ENCODE measurements at places on chromosomes 3 and 15.

- DNase-seq = no peak
These were observed 994.7 kb downstream of the EPHA3 start for GRCh38 chr3:90102146-90102545.

GRCh38 chr3:50385754-50386153, 26.4 kb upstream of the TMEM115 start:
- no peak for DNase-seq

DNA sequence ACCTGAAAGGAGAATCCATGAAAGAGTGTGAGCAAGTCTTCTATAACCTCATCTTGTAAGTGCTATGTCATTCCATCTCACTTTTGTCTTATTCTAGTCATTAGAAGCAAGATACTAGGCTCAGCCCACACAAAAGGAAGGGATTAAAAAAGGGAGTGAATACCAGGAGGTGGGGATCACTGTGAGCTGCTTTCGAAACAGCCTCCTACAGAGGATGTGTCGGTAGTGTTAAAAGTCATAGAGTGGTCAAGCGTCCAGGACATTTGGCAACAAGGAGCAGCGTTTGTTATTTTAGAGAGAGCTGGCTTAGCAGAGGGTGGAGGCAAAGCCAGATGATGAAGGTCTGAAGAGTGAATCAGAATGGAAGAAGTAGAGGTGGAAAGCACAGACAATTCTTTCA, 11.7 kb upstream of the ZNF148 start:
- DNase-seq = peak; percentile 83

DNA sequence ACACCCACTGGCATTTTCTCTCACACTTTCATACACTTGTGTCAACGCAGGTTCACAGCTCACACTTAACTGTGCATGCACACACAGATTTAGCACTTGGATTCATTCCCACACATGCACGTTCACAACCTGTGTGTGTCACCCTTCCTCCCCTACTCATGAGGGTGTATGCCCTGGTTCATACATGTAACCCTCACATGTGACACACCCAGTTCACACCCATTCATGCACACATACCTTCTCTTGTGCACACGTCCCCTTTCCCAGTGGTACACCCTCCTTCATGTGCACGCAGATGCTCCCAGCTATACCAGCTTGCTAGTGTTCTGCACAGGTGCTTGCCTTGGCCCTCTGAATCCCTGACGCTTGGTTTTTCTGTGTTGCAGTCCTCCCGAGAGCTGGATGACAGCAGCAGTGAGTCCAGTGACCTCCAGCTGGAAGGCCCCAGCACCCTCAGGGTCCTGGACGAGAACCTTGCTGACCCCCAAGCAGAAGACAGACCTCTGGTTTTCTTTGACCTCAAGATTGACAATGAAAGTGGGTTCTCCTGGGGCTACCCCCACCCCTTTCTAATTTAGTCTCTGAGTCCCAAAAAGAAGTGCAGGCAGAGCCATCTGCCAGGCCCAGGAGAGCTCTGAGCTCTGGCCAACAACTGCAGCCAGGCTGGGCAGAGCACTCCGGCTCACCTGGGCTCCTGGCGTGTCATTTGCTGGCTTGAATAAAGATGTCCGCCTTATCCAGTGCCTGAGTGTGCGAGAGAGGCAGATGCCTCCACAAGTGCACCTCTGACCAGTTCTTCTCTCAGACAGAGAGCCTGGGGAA, 39.5 kb downstream of the GOLGA6A start:
- no peak for DNase-seq

DNA sequence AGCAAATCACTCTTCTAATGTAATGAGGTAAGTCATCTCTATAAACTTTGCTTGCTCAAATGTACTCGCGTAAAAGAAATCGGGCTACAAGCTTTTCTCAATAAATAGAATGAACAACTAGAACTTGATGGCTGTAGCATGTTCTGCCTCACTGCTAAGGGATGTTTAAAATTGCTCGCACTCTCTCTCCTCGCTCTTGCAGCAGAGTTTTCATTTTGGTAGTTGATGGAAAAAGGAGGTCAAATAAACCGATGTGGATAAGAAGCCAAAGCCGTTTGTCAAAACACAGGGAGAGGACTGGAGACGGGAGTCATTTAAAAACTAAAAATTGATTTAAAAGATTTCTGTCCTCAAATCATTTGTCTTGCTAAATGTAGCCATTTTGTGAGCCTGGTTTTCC, 53.3 kb downstream of the ANXA2 start:
- no peak for DNase-seq

GRCh38 chr3:32713181-32713580, 28.2 kb downstream of the CNOT10 start:
- DNase-seq = no peak

DNA sequence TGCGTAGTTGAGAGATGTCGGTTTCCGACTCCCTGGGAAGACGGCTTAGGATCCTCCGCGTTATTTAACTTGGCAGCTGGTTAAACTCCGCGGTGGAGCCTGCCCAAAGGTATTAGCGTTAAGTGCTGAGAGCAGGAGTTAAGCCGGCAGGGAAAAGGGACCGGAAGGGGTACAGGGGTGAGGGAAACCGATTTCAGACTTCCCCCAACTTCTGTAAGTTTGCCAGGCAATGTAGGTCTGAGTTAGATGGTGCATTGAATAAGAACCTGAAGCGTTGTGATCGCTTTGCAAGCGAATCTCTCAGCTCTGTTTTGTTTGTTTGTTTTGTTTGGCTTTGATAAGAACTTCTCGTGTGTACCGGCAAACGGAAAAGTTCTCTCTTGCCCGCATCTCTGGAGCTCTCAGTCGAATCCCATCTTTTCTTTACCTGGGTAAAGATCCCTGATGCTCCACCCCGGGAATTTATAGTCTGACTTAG, 6.0 kb upstream of the FEZF2 start:
- no peak for DNase-seq

DNA sequence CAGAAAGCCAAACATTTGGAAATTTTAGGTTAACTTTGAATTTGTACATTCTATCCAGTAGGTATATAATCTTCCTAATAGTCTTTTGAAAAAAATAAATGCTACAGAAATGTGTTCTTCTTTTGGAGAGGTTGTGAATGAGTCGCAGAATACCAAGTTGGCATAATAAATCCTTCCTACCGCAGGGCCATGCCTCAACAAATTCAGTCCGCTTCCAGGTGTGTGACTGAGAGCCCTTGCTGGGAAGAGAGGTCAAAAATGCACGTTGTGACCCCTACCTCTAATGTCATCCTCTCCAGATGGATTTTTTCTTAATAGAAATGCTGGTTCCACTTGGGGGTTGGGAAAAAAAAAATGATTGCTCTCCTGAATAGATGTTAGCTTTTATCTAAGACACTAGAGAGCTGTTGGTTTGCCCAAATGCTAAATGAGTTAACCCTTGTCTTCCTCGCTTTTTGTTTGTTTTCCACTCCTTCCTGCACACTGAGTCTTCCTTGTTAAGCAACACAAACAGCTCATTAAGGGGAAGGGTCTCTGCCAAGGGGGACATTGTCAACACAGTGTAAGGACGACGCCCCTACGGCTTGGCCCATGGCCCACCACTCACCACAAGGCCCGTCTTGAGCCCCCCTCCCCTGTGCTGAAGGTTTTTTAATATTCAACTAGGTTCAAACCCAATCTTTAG, 33.9 kb downstream of the RLBP1 start:
- no peak for DNase-seq

DNA sequence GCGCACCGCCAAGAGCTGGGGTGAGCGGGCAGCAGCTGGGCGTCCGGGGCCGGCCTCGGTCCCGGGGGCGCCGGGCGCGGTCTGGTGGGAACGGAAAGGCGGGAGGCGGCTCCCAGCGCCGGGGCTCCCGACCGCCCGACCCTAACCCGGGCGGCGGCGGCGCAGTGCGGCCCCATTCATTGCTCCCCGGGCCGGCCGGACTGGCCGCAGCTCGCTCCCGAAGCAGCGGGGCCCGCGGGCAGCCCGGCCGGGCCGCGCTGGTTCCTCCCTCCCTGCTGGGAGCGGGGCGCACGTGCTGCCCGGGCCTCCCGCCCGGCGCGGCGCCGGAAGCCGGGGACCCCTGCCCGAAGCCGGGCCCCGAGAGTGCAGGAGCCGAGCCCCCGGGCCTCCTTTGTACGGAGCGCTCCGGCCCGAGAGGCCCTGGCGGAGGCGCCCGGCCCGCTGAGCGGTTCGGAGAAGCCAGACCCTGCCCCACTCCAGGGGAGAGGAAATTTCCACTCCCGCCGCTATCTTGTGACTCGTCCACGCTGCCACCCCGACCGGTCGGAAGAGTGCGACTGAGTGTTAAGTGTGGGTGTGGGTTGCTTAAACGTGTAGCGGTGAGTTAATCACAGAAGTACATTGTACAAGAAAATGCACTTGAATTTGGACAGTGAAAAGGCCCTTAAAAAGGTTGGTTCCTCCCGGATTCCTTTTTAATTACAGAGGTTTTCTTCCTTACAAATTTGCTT, 613 bp downstream of the ATP1B3 start:
- DNase-seq = peak; percentile 76

GRCh38 chr3:151142929-151143328, 57.5 kb downstream of the MED12L start:
- DNase-seq = no peak

GRCh38 chr3:31345581-31345980, 187.1 kb upstream of the STT3B start:
- DNase-seq = no peak

DNA sequence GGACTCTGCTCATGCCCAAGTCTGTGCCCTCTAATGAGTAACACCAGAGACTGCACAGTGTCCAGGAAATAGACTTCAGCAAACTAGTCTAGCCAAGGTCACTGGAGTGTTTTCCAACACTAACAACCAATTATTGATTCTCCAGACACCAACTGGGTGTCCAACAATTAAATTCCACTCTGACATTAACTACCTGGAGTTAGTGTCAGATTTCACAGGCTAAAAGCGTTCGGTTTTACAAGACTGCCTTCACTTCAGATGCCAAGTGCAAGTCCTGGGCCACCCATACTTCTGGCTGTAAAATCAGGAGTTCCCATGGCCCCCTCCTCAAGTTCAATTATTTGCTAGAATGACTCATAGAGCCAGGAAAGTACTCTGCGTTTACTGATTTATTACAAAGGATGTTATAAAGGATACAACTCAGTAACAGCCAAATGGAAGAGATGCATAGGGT, 20.8 kb upstream of the CFAP161 start:
- no peak for DNase-seq

DNA sequence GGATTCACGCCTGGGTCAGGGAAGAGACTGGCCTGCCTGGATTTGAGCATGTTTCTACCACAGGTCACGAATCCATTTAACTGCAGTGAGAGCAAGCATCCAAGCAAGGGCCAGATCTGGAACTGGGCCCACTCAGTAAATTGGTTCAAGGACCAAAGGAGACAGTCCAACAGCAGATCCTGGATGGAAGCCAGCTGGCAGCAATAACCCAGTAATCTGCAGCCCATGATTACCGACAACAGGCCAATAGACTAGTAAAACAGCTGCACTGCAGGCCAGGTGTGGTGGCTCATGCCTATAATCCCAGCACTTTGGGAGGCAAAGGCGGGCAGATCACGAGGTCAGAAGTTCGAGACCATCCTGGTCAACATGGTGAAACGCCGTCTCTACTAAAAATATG, 11.8 kb downstream of the SAMD7 start:
- no peak for DNase-seq

DNA sequence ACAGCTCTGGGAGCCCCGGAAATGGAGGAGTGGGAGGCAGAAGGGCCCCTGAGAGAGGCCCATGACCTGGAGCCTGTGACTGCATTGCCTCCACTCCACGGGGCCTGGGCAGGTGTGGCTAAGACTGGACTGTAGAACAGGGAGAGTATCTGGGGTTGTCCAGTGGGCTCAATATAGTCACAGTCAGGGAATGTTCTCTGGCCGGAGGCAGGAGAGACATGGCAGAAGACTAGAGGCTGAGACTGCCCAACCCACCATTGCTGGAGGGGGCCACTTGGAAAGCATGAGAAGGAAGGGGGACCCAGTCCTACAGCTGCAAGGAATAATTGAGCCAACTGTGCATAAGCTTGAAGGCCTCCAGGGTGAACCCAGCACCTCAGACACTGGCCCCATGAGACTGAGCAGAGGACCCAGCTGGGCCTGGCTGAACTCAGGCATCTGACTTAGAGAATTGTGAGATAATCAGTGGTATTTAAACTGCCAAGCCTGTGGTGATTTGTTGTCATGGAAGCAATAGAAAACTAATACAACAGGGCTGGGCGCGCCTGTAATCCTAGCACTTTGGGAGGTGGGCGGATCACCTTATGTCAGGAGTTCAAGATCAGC, 33.1 kb downstream of the NIPA2 start:
- no peak for DNase-seq

- DNase-seq = peak; percentile 73
These were observed 4.9 kb downstream of the PRRT3 start for GRCh38 chr3:9947025-9947995.

DNA sequence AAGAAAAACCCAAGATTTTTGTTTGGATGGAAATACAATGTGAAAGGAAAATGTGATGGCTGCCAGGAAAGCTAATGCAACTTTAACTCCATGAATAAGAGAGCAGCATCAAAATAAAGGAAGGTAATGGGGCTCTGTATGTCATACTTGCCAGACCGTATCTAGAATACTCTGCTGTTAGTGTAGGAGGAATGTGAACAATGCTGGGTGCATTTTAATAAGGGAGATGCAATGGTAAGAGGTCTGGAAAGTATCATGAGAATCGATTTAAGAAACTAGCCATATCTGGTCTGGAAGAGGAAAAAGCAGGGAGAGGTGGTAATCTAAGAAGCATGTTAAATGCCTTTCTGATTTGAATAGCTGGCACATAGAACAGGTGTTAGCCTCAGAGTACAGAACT, 239.6 kb downstream of the GBE1 start:
- no peak for DNase-seq

GRCh38 chr3:138494607-138494929, 60.2 kb downstream of the ESYT3 start:
- no peak for DNase-seq

DNA sequence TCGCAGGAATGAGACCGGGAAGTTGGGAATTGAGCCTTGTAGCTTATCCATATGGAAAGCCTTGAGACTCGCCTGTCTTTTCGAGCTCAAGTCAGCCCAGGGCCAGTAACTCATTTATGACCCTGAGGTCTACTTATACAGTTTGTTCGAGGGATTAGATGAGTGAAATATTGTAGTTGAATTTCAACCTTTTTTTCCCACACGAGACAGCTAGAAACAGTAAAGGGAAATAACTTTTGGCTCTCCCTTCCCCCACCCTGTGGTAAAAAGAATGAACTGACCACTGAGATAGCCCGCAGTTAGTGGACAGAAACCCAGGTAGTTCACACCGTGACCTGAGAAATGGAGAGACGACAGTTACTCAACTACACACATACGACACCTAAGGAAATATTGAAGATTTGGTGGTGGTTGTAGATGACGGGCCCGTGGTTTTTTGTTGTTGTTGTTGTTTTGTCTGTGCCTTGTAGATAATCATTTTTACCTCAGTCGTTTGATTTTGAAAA, 841 bp downstream of the EIF3J start:
- DNase-seq = peak; percentile 61

DNA sequence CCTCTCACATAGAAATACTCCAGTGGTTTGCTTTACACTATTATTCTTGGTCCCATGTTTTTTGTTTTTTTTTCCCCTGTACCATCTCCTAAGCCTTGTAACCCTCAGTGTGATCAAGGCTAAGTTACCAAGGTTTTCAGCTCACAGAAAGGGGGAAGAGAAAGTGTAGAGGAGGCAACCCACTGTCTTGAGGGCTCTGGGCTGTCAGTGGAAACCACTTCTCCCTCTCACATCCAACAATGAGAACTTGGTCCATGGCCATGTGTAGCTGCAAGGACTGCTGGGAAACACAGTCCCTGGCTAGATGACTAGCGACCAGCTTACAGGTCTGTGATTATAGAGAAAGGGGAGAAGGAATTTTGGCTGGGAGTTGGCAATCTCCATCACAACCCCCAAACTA, 30.3 kb downstream of the GPD1L start:
- no peak for DNase-seq

- DNase-seq = no peak
These were observed 354.3 kb downstream of the AGBL1 start for GRCh38 chr15:86433983-86434382.
